ENCODE measurements at places on chromosomes 3 and 15. TPM values are rescaled to one million over a fixed set of nuclear protein-coding genes. Genes with fewer than 3 reads are reported as not detected.

DNA sequence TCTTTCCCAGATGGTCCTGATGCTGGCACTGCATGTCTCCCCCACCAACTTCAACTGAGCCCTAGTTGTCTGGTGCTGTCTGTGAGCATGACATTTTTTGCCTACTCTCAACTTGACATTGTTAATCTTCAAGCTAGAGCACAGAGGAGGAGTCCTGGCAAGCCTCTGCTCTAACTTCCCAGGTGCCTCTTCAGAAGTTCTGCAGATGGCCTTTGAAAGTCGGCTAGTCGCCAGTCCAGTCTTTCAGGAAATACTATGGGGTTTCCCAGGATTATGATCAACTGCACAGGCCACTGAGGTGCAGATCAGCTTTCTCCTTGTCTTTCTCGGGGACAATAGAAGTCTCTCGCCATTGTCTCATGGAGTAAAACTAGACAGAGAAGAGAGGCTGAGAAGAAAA, 86.7 kb downstream of the ST8SIA2 start:
- no peak for DNase-seq

The CLDN18 gene
- total RNA-seq, result not detected

DNA sequence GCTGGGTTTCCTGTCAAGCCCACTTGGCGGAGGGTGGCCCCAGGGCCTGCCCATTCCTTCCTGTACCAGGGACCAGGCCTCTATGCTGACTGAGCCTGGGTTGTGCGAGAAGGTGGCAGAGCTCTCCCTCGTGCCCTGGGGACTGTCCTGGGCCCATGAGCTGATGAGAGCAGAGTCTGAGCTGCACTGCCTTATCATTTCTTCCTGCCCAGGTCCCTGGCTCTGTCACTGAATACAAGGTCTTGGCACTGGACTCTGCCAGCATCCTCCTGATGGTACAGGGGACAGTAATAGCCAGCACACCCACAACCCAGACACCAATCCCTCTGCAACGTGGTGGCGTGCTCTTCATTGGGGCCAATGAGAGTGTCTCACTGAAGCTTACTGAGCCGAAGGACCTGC, 7.5 kb downstream of the MPI start:
- no peak for DNase-seq

DNA sequence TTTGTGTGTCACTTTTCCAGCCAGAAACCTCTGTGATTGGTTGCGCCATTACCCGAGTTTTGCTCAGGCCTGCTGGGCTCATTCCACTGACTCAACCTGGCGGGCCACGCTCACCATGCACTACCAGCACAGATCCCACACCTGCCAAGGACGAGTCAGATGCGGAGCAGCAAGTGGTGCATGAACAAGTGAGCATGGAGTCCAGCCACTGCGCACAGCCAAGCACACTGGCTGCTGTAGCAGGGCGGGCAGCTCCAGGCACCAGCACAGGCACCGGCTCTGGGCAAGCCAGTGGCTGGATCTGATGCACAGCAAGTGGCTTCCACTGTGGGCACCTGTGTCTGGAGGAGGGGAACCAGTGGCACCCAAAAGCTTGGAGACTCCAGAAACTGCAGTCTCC, 110.4 kb downstream of the CBLB start:
- DNase-seq, result no peak

GRCh38 chr15:40081691-40082194, 26.9 kb downstream of the BMF start:
- DNase-seq, result peak; percentile 84

DNA sequence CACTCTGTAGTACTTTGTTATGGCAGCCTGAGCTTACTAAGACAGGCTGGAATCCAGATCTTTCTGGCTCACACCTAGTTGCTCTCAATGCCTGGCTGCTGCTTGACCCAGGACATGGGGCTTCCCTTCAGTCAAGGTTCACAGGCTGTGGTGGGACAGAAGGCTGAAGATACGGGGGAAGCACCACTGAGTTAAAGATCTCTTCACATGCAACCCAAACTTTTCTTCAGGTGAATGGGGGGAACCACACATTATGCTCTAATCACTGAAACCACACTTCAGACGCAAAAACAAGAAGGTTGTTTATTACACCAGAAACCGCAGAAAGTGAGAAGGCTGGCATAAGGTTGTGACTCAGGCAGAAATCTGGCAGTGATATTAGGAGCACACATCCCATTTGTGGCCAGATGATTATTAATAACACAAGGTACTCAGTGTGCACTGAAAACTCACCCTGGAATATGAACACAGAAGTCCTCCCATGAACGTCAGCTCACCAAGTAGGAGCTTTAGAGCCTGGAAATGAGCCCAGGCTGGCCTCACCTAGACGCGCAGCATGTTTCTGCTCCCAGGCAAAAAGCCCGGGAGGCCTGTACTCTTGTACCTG, 230.5 kb upstream of the CHRNA7 start:
- DNase-seq, result no peak

- DNase-seq, result no peak
These were observed 26.4 kb upstream of the KBTBD12 start for GRCh38 chr3:127888564-127889107.

DNA sequence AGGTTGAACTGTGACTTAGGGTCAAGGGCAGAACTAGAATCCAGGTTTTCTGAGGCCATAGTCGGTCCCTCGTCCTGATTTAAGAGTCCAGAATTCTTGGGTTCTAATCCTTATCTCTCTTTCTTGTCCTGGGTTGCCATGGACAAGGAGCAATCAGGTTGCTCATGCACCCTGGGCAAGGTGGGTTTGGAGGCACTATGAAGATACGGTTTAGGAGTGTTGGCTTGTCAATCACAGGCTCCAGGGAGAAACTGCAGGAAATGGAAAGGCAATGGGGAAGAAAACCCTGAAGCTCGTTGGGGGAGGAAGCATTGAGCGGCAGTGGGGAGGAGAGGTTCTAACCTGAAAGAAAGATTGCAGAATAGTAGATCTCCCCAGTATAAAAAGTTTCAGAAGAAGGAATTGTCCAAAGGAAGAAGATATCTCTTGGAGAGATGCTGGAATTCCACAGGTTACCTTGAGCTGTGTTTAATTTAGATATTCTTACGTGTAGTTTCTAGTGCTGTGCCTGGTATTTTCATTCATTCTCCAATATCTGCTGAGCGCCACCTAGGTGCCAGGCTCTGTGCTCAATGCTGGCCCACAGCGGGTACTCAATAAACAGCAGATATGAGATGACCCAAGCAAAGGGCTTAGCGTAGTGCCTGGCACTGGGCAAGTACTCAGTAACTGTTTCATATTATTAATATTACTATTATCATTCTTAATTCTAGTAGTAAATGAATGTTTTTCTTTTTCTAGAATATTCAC, 2.0 kb downstream of the ACAN start:
- peak; percentile 47 for DNase-seq

DNA sequence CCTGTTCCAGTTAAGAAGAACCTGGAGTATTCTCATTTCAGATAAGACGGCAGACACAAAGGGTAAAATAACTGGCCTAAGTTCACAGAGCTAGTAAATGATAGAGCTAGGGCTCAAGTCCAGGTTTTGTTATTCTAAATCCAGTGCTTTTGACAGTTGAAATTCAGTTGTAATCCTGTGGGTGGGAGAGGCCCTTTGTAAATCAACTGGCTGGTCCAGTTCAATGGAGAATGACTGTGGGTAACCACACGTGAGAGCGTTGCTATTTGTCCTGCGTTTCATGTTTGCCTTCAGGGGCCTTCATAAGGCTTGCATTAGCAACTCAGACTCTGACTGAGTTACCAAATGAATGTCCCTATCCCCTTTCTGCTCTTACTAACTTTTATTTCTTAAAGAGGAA, 24.2 kb upstream of the CD96 start:
- DNase-seq, result no peak

GRCh38 chr15:60633426-60633968, 154.6 kb upstream of the ICE2 start:
- no peak for DNase-seq

DNA sequence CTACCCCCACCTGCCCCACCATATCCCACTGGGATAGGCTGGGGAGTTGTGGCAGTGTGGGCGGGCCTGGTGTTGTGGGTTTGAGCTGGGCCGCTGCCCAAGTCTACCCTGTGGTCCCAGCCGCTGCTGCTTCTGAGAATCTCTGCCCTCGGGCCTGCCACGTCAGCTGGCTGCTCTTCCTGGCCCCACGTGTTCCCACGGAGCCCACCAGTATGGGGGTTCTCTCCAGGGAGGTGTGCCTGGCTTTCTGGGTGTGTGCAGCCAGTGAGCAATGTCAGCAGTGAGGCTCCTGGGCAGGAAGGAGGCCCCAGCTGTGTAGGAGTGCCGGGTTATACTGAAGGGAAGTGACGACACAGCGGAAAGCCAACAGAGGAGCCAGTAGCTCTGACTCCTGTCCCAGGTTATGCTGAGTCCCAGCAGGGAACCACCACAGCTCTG, 10.5 kb downstream of the GNAI2 start:
- peak; percentile 72 for DNase-seq

DNA sequence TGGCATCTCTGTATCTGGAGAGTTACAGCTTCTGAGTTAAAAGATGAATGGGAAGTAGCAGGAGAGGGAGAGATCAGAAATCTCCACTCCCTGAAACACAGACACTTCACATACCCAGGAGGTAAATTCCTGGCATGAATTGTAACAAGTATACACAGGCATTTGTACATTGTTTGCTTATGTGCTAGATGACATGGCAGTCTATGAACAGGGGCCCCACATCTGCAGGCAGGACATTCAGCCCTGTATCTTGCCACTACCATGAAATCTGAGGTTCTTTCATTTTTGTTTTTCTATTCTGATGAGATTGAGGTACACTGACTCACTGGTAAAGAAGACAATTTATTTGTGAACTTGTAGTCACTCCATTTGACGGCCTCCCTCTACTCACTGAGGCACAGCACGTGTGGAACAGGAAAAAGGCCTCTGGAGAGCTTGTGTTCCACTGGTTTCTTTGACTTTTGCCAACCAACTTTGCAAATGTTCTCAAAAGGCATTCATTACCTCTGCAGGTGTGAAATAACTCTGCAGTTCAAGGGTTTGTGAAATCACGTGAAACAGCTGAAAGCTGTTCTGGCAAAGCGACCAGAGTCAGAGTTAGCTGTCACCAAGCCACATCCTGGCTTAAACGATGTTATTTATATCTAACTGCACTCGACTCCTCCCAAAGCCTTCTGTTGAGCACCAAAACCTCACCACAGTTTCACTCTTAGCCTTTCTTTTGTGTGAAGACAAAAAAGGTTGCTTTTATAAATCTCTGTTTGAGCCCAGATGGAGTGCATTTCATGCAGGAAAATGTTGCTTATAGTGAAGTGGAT, 401.3 kb upstream of the CFAP20DC start:
- DNase-seq, result no peak

- DNase-seq, result no peak
These were observed 195.2 kb downstream of the SLCO3A1 start for GRCh38 chr15:92048739-92049138.

- no peak for DNase-seq
These were observed 27.9 kb downstream of the FRG2C start for GRCh38 chr3:75692061-75692460.

DNA sequence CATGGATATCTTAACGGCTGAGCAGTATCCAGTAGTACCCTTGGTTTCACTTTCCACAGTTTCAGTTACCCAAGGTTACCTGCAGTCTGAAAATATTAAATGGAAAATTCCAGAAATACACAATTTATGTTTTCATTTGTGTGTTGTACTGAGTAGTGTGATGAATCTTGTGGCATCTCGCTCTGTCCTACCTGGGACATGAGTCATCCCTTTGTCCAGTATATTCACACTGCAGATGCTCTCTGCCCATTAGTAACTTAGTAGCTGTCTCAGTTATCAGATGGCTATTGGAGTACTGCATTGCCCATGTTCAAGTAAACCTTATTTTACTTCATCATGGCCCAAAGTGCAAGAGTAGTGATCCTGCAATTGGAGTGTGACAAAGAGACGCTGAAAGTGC, 26.1 kb downstream of the GASK1A start:
- no peak for DNase-seq

The CCDC54 gene
- total RNA-seq, result not detected

DNA sequence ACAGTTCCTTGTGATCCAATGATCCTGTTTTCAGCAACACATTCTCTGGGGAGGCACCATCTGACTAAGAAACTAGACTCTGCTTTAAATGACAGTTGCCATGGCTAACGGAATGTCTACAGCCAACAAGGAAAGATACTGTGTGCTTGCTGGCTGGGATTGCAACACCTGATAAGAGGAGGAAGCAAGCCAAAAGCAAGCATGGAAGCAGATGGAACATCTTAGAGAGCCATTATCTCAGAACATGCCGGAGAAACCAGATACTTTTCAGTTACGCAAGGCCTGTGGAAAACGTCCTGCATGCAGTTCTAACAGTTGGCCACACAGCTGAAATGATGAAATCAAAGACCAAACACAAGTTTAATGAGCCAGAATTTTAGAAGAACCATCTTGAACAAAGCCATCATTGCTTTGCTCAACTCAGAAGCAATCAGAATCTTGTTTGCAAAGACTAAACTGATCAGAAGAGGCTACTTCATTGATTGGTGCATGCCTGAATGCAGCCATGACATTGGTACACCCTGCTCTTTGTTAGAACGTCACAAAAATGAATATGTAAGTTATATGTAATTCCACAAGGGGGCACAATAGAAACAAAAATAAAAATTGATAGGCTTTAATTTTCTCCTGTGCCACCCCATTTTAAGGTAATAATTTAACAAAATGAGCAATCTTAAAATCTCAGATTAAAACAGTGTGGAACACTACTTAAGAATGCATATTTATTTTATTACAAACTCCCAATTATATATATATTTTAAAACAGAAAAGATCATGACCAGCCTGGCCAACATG, 50.8 kb downstream of the GXYLT2 start:
- peak; percentile 66 for DNase-seq

DNA sequence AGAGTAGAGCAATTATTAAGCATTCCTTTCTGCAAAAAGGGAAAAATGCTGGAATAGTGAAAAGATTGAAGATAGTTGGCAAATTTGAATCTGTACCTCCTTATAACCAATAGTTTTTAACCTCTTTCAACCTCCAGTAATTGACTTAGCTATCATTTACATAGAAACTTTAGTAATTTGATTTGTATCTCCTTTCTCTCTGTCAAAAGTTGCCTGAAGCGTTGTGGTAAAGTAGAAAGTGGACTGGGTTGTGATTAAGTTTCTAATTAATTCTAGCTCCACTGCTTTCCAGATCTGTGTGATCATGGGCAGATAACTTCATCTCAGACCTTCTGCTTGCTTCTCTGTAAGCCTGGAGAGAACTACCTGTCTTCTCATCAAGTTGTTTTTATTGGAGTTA, 24.8 kb downstream of the GLCE start:
- DNase-seq, result no peak

The OIP5 gene
- 45.0 TPM for total RNA-seq

GRCh38 chr15:68609629-68610028, 30.8 kb downstream of the CORO2B start:
- DNase-seq, result no peak

DNA sequence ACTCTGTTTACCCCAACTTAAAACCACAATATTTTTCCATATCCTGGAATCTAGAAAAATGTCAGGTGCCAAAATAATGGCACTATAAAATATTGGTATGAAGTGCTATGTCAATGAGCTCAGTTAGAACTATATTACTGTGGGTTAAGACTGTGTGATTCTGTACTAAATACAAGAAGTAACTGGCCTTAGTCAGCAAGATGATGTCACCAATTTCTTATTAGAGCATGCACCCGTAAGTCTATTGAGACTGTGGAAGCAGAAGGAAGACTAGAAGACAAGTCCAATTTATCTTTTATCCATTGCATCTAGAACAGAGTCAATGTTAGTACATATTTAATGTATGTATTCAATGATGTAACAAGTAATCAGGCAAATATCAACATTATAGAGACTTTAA, 25.0 kb downstream of the LRRC58 start:
- no peak for DNase-seq

- DNase-seq, result no peak
These were observed 325.1 kb downstream of the SUCLG2 start for GRCh38 chr3:67329358-67329757.

The PP2D1 gene
- not detected for total RNA-seq

The MRPS11 gene
- 58.9 TPM for total RNA-seq

Measured in H7 (cell line).